ENCODE measurements at places on chromosomes 4 and X.

DNA sequence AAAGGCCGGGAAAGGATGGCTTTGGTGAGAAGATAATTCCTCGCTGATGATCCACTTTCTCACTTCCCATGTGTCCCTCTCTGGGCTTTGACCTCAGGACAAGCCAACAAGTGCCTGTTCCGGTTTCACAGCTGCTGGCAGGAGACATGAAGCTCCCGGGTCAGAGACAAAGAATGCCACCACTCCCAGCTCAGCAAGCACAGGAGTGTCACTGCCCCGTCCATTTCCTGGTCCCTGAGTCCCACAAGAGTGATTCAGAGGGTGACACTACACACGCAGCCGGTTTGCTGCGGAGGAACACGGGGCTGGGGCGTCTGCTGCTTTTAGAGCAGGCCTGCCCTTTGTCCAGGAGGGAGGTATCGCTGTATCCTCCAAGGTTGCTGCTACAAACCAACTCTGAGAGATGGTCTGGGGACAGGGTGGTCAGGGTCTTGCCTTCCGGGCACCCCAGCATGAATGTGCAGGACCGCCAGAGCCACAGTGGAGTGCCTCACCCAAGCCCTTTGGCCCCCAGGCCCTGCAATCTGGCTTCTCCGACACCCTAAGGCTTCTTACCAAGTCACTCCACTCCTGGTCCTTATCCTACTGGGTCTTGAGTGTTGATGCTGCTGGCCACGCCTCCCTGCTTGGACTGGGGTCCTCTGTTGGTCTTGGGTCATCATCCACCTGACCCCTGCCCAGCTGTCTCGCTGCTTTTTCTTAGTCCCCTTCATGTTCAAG, 49.5 kb downstream of the CPZ start:
- DNase-seq = no peak

- DNase-seq = no peak
Observed at GRCh38 chr4:128286474-128287058, 1.0 kb downstream of the PGRMC2 start.

DNA sequence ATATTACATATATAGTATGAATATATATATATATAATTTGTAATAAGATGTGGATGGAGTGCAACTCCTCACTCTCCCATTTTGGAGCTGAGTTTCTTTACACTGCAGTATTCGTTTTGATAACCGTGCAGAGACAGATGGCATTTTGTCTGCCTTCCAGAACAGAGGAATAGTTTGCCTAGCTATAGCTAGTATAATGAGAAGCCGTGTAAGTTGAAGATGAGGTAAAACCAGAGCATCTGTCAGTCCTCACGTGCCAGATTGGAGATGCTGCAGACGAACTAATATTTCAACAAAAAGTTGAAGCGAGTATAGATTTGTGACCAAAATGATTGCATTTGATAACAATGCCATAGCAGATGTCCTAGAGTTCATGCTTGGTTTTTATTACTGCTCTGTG, 180.6 kb downstream of the FMR1NB start:
- no peak for DNase-seq

- no peak for DNase-seq
Observed at GRCh38 chr4:55931043-55931442, 17.7 kb upstream of the CEP135 start.

DNA sequence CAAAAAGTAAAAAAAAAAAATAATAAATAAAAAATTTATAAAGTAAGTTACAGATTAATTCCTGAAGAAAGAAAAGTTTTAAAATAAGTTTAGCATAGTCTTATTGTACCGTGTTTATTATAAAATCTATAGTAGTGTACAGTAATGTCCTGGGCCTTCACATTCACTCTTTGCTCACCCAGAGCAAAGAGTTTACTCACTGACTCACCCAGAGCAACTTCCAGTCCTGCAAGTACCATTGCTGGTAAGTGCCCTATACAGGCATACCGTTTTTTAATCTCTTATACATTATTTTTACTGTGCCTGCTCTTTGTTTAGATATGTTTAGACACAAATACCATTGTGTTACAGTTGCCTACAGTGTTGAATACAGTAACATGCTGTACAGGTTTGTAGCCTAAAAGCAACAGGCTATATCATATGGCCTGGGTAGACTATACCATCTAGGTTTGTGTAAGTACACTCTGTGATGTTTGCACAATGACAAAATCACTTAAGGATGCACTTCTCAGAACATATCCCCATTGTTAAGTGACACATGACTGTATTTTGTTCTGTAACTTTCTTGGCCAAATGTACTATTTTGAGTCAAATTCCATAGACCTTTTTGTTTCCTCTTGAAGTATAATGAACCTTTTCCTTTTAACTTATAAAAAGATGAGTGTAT, 199.0 kb upstream of the NUDT6 start:
- DNase-seq = no peak

DNA sequence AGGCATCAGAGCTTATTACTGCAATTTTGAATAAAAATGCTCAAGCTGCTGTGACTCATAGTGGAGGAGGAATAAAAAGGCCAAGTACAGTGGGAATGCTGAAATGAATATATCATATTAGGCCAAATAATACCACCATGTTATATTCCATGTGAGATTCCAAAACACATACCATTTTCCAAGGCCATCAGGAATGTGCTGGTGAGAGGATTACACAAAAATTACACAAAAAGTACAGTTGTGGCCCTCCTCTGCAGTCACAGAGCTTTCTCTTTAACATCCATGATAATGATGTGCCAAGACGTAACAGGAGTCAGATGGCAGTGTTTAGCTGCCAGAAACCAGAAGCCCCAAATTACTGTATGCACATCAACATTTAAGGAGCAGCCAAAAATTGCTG, 153.5 kb downstream of the PCDH18 start:
- no peak for DNase-seq
